ENCODE measurements at places on chromosomes 1 and 21.

DNA sequence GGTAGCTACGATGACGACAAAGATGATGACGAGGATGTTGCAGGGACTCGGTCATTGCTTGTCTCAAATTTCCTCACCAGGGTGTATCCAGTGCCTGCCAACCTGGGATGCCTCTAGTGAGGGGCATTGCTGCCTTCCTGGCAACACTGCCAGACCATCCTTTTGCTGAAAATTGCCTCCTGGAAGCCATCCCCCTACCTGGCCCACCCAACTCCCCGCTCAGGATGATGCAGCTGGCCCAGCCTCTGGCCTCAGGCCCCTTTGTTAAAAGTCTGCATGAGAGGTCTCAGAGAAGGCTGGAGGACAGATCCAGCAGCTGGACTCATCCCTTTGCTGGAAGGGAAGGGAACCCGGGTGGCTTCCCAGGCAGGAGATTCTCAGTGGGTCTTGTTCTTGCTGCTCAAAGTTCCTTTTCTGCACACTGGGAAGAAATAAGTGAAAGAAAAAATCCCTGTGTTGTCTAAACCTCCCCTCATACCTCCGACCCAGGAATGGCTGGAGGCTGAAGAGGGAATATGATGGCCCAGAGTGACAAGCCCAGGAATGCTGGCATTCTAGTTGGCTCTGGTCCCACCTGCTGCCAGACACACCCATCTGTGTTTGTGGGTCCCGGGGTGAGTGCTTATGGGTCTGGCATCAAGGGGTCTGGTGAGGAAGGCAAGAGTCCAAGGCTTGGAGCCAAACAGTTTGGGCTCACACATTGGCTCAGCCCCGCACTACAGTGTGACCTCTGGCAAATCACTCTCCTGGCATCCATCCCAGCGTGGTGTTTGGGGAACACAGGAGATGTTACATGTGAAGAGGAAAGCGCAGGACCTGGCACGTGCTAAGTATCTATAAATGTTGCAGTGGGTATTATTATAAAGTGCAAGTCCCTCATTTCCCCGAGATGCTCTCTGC is 6.7 kb upstream of the FNDC5 start:
- peak; percentile 36 for DNase-seq

DNA sequence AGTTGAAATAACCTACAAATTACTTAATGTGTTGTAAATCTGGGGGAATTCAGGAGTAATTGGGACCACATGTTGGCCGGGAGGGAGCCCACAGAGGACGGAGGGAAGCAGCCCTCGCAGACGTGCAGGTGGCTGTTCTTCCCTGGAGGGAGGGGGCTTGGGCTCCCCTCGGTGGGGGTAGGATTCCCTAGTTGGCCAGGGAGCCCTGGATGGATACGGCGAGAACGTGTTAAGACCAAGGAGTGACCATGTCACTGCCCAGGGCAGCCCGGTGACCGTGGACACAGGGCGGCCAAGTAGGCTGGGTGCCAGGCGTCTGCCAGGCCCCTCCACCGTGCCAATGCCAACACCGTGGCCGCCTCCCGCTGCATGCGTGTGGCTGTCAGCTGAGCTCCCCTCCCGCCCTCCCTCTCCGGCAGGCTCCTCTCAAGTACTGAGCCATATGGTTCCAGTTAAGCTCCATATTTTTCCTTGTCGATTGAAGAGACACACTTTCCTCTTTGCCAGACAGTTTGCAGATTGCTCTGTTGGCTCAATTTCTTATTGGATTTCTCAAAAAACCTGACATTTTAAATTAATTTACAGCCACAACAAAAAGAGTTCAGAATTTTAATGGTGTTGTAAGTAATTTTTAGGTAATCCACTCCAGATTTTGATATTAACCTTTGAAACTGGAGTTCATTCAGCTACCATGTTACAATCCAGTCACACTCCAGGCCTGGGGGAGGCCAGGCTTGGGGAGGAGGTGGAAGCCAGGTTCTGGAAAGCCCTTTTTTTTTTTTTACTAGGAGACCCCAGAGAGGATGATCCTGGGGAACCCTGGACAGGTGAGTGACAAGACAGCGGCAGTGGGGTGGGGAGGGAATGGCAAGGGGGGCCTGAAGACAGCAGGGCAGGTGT is 71.2 kb downstream of the CASZ1 start:
- peak; percentile 84 for DNase-seq

- DNase-seq = peak; percentile 98
Measured at GRCh38 chr1:2227346-2228156, 568 bp upstream of the SKI start.

- DNase-seq = no peak
Measured at GRCh38 chr1:29083317-29084195, 40.1 kb downstream of the TMEM200B start.

DNA sequence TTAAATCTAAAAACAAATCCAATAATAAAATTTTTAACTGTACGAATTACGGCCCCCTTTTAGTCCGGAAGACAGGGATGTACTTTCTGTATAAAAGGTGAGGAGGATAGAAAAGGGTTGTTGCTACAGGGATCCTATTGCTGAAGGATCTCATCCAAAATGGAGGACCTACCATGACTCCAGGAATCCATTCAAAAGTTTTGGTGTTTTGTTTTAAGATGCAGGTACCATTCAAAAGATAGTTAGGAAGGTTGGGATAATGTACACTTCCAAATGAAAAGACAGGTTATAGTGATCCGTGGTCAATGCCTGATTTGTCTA is 1.3 kb upstream of the ENAH start:
- DNase-seq = no peak

DNA sequence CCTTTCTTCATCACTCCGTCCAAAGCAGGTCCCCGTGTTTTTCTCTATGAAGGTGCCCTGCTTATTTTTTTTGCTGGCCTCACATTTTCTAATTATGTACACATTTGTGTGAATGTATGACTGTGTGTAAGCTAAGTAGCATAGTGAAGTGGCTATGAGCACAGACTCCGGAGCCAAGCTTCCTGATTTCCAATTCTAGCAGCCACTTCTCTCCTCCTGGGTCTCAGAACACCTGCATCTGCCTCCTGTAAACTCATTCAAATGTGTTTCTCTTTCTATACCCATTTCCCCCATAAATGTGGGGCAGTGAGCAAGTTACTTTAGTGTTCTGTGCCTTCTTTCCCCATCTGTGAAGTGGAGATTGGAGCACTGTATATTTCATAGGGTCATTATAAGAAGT is 2.1 kb downstream of the SLAMF6 start:
- DNase-seq = no peak

DNA sequence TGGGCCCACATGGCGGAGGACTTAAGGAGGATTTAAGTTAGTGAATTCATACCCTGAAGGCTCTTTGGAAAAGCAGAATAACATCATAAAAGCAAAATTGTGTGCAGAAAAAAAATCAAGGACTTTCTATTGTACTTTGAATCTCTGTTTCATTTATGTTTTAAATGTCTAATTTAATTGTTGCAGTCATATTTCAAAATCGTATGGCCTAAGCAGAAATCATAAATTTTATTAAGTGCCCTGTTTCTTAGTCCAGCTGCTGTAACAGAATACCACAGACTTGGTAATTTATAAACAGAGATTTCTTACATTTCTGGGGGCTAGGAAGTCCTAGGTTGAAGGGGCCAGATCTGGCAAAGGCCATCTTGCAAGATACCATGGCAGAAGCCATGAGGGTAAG is 555.6 kb downstream of the LTN1 start:
- no peak for DNase-seq

- DNase-seq = peak; percentile 73
Measured at GRCh38 chr21:41536076-41536826, 28.3 kb upstream of the TMPRSS2 start.

GRCh38 chr1:183783767-183784637 is 20.9 kb upstream of the RGL1 start:
- no peak for DNase-seq

DNA sequence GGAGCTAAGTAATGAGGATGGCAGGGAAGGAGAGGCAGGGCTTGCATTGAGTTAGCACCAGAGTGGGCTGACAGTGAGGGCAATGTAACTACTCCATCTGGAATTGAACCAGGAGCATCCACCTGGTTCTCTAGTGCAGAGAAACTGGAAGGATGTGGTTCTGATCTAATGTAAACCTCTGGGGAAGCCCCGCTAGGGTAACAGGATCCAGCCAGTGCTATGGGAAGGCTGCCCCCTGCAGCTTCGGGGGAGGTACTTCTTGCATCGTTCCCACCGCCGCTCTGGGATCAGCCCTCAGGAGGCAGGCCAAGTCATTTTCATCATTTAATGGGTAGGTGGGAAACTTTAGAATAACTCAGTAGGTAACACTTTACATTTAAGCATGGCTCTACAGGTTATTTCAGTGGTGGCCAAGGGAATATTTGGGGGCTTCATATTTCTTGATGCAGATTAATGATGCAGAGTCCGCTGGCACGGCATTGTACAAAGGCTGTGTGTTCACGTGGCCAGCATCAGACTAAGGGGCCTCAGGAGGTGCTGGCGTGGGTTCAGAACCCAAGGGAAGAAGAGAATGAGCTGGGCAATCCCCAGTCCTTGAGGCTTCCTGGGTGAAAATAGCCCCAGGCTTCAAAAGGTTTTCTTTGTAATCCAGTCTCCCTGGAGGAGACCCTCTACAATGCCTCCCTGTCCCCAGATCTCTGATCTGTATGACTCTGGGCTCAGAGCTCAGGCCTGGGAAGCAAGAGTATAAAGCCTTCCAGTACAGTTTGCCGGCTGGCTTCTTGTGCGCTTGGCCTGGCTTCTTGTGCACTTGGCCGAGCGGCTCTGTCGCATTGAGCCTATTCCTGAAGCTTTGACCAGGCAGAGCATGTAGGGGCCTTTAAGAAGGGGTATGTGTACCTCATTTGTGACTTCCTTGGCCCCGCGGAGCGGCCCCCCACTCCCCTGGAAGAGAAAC is 26.4 kb upstream of the KAZN start:
- no peak for DNase-seq

GRCh38 chr1:53107570-53108322 is 34.7 kb downstream of the SLC1A7 start:
- DNase-seq = no peak

- DNase-seq = no peak
Measured at GRCh38 chr1:179323436-179323835, 29.8 kb downstream of the SOAT1 start.

DNA sequence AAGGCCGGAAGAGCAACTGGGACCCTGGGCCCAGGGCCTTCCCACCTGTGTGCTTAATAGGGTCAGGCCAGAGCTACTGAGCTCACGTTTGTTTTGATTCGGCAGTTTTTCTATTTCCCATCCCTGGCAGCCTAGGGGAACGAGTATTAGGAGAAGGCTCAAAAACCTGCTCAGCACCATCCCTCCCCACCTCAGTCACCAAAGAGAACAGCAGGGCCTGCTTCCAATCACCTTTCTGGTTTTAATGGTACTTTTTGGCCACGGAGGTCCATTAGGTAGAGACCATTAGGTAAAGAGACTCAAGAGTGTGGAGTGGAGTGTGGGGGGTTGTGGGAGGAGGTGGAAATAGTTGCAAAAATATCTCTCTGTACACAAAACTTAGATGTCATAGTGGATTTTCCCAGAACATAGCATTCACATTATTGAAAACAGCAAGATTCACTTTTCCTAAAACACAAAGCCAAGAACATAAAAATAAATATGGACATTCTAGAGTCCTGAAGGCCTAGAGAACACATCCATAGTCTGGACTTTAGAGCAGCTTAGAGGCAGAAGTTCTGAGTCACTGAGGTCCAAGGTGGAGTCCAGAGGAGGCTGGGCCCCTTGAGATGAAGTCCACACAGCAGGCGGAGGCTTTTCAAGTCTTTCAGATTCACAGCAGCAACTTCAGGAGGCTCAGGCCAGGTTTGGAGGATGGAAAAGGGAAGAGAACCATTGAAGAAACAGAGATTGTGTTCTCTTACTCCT is 19.5 kb downstream of the NUAK2 start:
- no peak for DNase-seq

DNA sequence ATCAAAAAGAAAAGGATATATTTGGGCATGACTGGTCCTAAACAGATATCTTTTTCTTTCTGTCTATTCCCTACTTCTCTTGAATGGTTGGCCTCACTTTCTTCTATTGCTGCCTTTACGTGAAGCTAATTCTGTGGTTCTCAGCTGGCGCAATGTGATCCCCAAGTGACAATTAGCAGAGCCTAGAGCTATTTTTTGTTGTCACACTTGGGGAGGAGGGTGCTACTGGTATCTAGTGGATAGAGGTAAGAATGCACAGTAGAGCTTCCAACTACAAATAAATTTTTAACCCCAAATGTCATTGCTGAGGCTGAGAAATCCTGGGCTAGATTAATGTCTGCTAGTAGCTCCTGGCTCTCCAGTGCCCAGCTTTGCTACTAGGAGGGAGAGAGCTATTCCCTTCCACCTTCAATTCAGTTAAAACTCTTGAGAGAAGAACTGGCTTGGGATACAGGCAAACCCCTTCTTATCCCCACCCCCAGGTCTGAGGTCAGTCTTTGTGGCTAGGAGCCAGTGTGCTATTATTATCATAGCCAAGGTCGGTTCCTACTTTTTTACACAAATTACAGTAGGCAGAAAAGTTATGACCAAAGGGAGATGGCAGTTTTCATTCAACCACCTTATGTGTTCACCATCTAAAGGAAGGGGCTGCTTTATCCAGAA is 102.1 kb downstream of the SNX7 start:
- no peak for DNase-seq

GRCh38 chr1:59704716-59705115 is 110.0 kb upstream of the HOOK1 start:
- no peak for DNase-seq

DNA sequence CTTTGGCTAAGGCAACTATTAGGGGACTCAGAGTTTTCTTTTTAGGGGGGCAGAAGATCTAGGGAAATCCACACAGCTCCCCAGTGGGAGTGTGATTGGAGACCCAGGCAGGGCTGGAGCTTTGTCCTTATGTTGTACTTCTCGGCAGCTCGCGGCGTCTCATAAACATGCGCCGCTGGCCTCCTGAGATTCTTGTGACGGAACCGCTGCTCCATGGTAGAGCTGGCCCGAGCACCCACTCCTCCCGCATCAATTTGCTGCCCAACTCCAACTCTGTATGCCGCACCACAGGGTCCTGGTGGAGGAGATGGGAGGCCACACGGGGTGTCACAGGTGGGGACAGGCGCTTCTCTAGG is 143.9 kb downstream of the GALNT2 start:
- DNase-seq = no peak

DNA sequence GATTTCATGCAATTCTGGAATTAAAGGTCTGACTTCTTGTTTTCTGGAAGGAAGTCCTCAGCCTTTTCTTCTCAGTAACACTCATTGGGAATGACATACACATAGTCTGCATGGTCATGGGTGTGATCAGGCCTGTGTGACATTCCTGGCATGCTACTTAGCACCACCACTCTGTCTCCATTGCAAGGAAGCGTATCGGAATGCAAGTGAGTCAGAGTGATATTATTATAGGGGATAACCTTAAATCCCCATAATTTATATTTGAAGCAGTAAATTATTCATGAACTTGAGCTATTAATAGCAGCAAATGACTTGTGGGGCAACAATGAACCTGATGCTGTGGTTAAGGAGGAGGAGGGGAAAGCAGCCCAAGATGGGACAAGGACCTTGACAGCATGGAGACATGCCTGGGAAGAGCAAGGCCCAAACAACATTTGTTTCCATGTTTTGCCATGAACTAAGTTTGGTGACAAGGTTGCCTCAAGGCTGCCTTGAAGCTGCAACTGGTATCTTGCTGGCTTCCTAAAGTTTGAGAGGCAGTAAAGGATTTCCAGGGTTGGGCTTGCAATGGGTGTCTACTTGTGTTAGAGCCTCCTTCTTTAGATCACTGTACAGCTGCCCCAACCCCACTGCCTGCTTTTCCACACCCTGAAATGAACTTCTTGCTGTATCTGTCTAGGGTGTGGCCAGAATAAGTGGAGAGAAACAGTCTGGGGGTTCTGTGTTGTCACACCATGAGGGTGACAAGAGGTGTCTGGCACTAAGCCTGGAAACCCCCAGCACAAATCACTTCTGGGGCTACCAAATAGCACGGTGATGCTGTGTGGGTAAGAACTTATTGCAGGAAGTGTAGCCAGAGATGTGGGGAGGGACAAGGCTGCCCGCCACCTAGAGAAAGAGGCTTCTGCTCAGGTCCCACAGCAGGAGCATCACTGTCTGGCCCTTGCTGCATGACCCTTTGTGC is 4.6 kb downstream of the MAB21L3 start:
- DNase-seq = no peak

Measured in upper lobe of right lung (tissue), 1 donor.